ENCODE measurements at places on chromosomes 16 and 17.

DNA sequence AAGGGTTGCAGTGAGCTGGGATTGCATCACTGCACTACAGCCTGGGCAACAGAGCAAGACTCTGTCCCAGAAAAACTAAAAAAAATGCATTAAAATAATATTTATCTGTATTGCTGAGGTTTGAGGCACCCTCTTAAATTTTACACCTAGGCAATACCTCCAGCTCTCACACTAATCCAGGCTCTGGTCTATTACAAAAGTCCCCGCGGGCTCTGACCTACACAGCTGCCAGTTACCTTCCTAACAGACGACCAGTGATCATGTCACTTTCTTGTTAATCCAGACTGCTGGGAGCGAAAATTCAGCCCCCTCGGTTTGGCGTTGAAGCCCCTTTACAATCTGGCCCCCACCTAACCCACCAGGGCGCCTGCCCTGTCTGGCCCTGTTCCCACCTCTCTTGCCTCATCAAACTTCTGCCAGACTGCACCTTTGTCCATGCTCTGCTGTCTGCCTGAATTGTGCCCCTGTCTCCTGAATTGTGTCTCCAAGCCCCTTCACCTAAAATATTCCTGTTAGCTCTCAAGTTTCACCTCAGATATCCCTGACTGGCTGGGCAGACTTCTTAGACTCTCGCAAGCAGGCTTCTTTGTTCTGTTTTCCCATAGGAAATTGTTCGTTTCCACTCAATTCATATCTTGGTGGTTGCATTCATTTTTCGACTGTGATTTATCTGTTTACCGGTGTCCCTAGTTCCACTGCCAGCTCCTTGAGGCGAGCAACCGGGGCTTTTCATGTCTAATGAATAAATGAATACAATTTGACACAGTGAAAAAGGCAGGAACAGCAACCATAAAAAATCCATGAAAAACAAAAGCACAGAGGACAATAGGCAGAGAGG, 65.9 kb downstream of the PITPNC1 start:
- peak; percentile 37 for DNase-seq

DNA sequence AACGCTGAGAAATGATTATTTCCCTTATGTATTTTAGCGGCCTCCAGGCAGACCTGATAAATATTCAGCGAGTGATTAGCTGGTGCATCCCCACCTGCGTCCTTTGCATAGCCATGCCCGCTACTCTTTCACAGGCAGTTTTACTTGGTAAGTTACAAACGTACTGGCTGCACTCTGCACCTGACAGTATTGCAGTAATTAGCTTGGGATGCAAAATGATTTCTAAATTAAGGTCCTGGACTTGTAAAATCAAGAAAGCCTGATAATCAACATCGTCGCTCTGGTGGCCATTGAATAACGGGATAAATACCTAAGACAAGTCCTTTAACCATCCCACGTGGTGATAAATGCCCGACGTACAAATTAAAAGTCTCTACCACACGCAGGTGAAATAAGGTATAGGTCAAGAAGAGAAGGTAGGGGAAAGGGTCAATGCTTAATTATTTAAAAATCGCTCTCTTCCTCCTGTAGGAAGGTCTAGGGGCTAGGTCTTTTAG, 998 bp upstream of the PRKCA start:
- no peak for DNase-seq

- DNase-seq = no peak
Measured at GRCh38 chr17:50657627-50658026, 22.9 kb downstream of the ABCC3 start.

DNA sequence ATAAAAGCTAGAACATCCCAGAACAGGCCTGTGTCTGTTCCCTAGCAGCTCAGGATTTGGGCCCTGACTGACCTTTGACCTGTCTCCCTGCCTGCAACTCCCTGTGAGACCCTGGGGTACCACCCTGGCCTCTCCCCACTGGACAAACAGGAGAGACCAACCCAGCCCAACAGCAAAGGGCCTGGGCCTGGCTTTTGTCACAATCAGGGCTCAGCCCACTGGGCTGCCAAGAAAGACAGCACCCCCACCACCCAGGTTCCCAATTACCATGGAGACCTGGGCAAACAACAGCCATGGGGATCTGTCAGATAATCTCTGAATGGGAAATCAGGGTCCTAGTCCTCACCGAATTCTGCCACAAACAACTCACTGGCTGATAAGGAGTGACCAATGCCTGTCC, 11.1 kb downstream of the PLLP start:
- DNase-seq = no peak

DNA sequence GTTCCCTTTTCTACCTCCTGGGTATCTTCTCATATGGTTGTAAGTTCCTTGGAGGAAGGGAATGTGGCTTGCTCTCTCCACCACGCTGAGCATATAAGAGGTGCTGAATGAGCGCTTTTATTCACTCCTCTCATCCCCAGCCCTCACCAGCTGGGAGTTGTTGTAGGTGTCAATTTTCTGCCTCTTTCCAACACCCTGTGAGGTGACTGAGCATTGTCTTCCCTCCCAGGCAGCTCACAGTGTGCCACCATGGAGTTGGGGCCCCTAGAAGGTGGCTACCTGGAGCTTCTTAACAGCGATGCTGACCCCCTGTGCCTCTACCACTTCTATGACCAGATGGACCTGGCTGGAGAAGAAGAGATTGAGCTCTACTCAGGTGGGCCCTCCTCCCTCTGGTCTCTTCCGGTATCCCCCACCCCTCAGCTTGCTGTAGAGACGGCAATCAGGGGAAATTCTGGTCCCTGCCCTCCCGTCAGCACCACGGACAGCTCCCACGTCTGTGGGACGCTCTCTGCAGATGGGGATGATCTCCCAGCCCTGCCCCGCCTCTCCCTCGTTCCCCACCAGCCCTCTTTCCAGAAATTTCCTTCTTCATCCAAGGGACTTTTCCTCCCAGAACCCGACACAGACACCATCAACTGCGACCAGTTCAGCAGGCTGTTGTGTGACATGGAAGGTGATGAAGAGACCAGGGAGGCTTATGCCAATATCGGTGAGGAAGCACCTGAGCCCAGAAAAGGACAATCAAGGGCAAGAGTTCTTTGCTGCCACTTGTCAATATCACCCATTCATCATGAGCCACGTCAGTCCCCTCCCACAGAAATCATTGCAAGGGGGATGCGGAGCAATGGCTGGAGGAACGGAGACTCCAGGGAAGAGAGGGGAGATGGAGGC, 18.3 kb downstream of the CIITA start:
- peak; percentile 30 for DNase-seq

- no peak for DNase-seq
Measured at GRCh38 chr16:12575288-12575687, 228.4 kb downstream of the CPPED1 start.

- DNase-seq = no peak
Measured at GRCh38 chr16:75070012-75070841, 46.4 kb downstream of the LDHD start.

- peak; percentile 33 for DNase-seq
Measured at GRCh38 chr17:56653877-56654276, 60.4 kb downstream of the NOG start.

- no peak for DNase-seq
Measured at GRCh38 chr16:88375996-88376834, 6.5 kb upstream of the ZNF469 start.

GRCh38 chr16:49987381-49987780, 37.6 kb upstream of the CNEP1R1 start:
- DNase-seq = no peak
